ENCODE measurements at places on chromosomes 1 and 21.

DNA sequence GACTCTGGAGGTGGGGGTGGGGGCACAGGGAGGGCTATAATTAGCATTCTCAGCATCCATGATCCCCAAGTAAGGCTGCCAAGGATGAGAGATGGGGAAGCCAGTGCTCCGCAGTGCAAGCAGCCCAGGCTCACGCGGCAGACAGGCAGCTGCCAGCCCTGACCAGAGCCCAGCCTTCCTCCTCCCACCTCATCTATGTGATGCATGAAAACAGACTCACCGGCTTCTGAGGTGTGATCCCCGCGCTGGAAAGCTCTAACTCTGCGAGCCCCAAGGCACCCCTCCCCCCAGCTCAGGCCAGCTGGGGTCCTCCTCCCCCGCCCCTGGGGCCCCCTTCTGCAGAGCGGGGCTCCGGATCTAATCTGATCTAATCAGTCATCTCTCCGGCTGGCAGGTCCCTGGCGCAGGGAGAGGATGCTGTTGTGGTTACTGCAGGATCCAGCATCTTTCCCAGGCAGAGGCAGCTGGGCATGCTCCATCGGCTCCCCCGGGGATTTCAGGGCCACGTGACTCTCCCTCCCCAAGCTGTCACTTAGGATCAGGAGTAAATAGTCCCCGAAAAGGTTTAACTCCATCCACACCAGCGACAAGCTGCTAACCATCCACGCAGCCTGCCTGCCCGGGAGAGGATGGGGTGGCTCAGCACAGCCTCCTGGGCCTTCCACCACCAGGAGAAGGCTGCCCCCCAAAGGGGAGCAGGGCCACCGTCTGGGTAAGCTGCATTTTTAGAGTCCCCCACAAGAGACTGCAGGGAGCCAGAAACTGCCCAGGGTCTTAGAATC, at the start of gene PLEKHA6:
PLEKHA6 (minus strand) TSS at position 456 of the 782 bp plus-strand sequence. CDS start 86,202 bp downstream, outside the sequence.
- H3K4me3 ChIP-seq, result peak within 1 kb of the TSS; percentile 32
- no peak within 1 kb of the TSS for H3K27ac ChIP-seq
- peaks cover 46% of the 10 kb centered on the region for H3K4me1 ChIP-seq
- no peaks in the 10 kb centered on the region for H3K36me3 ChIP-seq
- H3K27me3 ChIP-seq, result no peaks in the 10 kb centered on the region
- DNase-seq, result no peak

- DNase-seq, result no peak
- no peaks in the 10 kb centered on the region for H3K27me3 ChIP-seq
- peaks cover 61% of the 10 kb centered on the region for H3K36me3 ChIP-seq
- peaks cover 31% of the 10 kb centered on the region for H3K4me1 ChIP-seq
Observed at GRCh38 chr1:225875044-225875815, 7.0 kb downstream of the TMEM63A start.

- H3K27ac ChIP-seq, result no peak overlapping the region
- DNase-seq, result no peak
- peaks cover 9% of the 10 kb centered on the region for H3K36me3 ChIP-seq
- no peaks in the 10 kb centered on the region for H3K4me1 ChIP-seq
- no peaks in the 10 kb centered on the region for H3K27me3 ChIP-seq
Observed at GRCh38 chr21:36396325-36396724, 11.1 kb downstream of the CHAF1B start.

DNA sequence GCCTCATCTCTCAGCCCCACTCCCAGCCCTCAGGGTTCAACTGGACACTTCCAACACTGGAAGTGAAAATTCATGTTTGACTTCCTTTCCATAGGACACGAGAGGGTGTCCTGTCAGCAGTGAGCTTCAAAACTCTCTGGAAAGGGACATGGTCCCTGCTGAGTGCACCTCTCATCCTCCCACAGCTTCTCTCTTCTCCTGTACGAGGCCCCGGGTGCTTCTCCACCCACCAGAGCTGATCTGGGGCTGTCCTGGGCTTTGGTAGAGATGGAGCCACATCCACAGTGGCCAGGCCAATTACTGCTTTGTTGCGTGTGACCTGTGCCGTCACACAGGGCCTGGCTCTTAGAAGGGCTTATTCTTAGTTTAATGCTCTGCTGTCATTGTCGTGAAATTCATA, 182.3 kb downstream of the RRAGC start:
- DNase-seq, result no peak
- no peaks in the 10 kb centered on the region for H3K36me3 ChIP-seq
- no peaks in the 10 kb centered on the region for H3K27me3 ChIP-seq

GRCh38 chr21:26982767-26983166, 15.9 kb upstream of the ADAMTS5 start:
- DNase-seq, result no peak
- no peak overlapping the region for H3K27ac ChIP-seq
- no peaks in the 10 kb centered on the region for H3K4me1 ChIP-seq
- H3K4me3 ChIP-seq, result no peak overlapping the region
- no peaks in the 10 kb centered on the region for H3K27me3 ChIP-seq
- H3K36me3 ChIP-seq, result no peaks in the 10 kb centered on the region

GRCh38 chr1:198018529-198018928, 101.4 kb downstream of the LHX9 start:
- H3K27me3 ChIP-seq, result no peaks in the 10 kb centered on the region
- no peak overlapping the region for H3K27ac ChIP-seq
- DNase-seq, result no peak
- H3K4me3 ChIP-seq, result no peak overlapping the region

DNA sequence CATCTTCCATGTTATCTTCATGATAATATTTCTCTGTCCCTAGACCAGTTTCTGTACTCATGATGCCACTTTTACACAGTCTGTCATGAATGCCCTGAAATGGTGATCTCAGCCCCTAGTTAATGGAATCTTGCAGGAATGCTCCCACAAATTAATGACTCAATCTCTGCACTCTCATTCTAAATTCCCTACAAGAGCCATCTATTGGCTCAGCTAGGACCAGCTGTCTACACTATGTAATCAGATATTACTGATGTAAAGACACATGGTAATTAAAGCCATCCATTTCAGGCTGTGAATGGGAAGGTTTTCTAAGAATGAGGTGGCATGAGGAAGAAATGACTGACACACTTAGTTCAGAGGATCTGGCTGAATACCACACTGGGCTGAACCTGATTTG, 199.1 kb upstream of the KCND3 start:
- no peak for DNase-seq
- no peak overlapping the region for H3K4me3 ChIP-seq
- no peaks in the 10 kb centered on the region for H3K36me3 ChIP-seq
- H3K27me3 ChIP-seq, result no peaks in the 10 kb centered on the region
- no peaks in the 10 kb centered on the region for H3K4me1 ChIP-seq

GRCh38 chr1:31040038-31040437, 25.5 kb downstream of the PUM1 start:
- H3K36me3 ChIP-seq, result peaks cover 40% of the 10 kb centered on the region
- H3K27ac ChIP-seq, result no peak overlapping the region
- H3K27me3 ChIP-seq, result no peaks in the 10 kb centered on the region
- DNase-seq, result no peak
- H3K4me1 ChIP-seq, result peaks cover 6% of the 10 kb centered on the region

- no peak for DNase-seq
- no peaks in the 10 kb centered on the region for H3K27me3 ChIP-seq
- no peak overlapping the region for H3K4me3 ChIP-seq
- no peak overlapping the region for H3K27ac ChIP-seq
Observed at GRCh38 chr1:67058761-67059160, 4.8 kb upstream of the SLC35D1 start.

DNA sequence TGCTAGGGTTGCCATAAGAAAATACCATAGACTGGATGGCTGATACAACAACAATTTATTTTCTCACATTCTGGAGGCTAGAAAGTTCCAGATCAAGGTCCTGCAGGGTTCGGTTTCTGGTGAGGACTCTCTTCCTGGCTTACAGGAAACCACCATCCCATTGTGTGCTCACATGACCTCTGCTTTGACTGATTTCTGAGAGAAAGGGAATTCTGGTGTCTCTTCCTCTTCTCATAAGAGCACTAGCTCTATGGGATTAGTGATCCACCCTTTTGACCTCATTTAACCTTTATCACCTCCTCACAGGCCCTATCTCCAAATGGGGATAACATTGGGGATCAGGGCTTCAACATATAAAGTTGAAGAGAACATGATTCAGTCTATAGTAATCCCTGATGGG, 47.5 kb downstream of the MRPL39 start:
- H3K36me3 ChIP-seq, result no peaks in the 10 kb centered on the region
- DNase-seq, result no peak
- H3K4me3 ChIP-seq, result no peak overlapping the region
- H3K27me3 ChIP-seq, result no peaks in the 10 kb centered on the region

GRCh38 chr1:244835276-244836134, at the start of gene COX20:
TSS of gene COX20 (plus strand) at chr1:244835658. CDS start at chr1:244835715, 57 bp downstream.
- H3K36me3 ChIP-seq, result peaks cover 18% of the 10 kb centered on the region
- DNase-seq, result peak; percentile 93
- H3K27me3 ChIP-seq, result no peaks in the 10 kb centered on the region
- peak within 1 kb of the TSS; percentile 99 for H3K27ac ChIP-seq
- peak within 1 kb of the TSS; percentile 82 for H3K4me3 ChIP-seq

GRCh38 chr1:37399830-37400464, 74.4 kb upstream of the ZC3H12A start:
- H3K4me1 ChIP-seq, result no peaks in the 10 kb centered on the region
- no peak overlapping the region for H3K4me3 ChIP-seq
- no peaks in the 10 kb centered on the region for H3K36me3 ChIP-seq
- no peak for DNase-seq

GRCh38 chr1:204477036-204477740, 17.4 kb downstream of the PIK3C2B start:
- peaks cover 85% of the 10 kb centered on the region for H3K4me1 ChIP-seq
- H3K27me3 ChIP-seq, result no peaks in the 10 kb centered on the region
- no peak overlapping the region for H3K4me3 ChIP-seq
- no peak for DNase-seq

GRCh38 chr1:57067863-57068262, 102.0 kb upstream of the C8B start:
- no peaks in the 10 kb centered on the region for H3K4me1 ChIP-seq
- no peaks in the 10 kb centered on the region for H3K36me3 ChIP-seq
- no peak overlapping the region for H3K27ac ChIP-seq
- no peaks in the 10 kb centered on the region for H3K27me3 ChIP-seq
- DNase-seq, result no peak

- H3K27me3 ChIP-seq, result no peaks in the 10 kb centered on the region
- no peak overlapping the region for H3K4me3 ChIP-seq
- DNase-seq, result no peak
- H3K27ac ChIP-seq, result no peak overlapping the region
- H3K4me1 ChIP-seq, result no peaks in the 10 kb centered on the region
- no peaks in the 10 kb centered on the region for H3K36me3 ChIP-seq
Observed at GRCh38 chr1:245263529-245264095, 108.8 kb downstream of the KIF26B start.

DNA sequence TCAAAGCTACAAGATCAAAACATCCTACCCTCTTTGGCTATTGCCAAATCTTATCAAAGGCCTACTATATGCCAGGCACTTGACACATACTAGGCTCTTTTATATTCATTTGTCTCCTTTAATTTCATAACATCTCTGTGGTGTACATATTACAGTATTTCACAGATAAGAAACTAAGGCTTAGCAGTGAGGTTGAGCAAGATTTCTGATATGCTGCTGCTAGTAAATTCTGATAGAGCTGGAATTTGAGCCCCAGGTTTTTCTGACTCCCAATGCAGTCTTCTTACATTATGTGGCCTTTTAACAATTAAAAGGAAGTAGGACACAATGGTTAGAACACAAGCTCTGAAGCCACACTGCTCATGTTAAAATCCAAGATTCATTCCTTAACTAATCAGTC, 16.8 kb downstream of the CCDC185 start:
- H3K27ac ChIP-seq, result no peak overlapping the region
- H3K27me3 ChIP-seq, result no peaks in the 10 kb centered on the region
- H3K4me1 ChIP-seq, result no peaks in the 10 kb centered on the region
- H3K36me3 ChIP-seq, result no peaks in the 10 kb centered on the region

DNA sequence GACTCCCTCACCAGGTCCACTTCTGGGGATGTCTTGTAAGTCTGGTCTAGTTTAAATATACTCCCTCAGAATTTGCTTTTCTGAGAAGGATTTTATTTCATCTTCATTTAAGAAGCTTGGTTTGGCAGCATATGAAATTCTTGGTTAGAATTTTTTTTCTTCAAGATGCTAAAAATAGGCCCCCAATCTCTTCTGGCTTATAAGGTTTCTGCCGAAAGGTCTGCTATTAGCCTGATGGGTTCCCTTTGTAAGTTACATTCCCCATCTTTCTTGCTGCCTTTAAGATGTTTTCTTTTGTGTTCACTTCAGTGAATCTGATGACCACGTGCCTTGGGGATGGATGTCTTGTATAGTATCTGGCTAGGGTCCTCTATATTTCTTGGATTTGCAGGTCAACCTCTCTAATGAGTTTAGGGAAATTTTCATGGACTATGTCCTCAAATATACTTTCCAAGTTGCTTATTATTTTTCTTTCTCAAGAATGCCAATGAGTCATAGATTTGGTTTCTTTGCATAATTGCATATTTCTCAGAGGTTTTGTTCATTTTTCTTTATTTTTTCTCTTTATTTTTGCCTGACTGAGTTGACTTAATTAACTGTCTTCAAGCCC, 19.4 kb downstream of the TCP10L start:
- no peak for DNase-seq
- H3K27me3 ChIP-seq, result no peaks in the 10 kb centered on the region
- no peaks in the 10 kb centered on the region for H3K36me3 ChIP-seq
- H3K4me3 ChIP-seq, result no peak overlapping the region
- no peak overlapping the region for H3K27ac ChIP-seq

DNA sequence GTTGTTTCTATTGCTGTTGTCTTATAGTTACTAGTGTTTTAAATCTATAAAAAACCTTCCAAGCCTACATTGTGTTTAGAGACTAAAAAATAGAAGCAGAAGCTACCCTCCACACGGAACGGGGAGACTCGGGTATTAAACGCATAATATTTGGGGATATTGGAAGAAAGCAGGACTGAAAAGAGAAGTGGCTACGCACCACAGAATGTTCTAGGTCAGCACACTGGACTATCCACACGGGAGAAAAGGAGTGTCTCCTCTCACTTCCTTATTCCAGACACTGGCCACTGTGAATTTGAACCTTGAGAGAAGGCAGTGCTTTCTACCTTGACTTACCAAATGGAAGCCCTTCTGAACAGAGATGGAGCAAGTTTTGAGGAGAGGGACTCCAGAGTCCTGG, 1.0 kb upstream of the OR10J4 start:
- H3K36me3 ChIP-seq, result no peaks in the 10 kb centered on the region
- no peak overlapping the region for H3K4me3 ChIP-seq
- no peak overlapping the region for H3K27ac ChIP-seq
- no peak for DNase-seq
- no peaks in the 10 kb centered on the region for H3K4me1 ChIP-seq

- no peaks in the 10 kb centered on the region for H3K36me3 ChIP-seq
- peaks cover 3% of the 10 kb centered on the region for H3K4me1 ChIP-seq
- no peak overlapping the region for H3K4me3 ChIP-seq
- H3K27ac ChIP-seq, result no peak overlapping the region
- H3K27me3 ChIP-seq, result no peaks in the 10 kb centered on the region
Observed at GRCh38 chr1:185559684-185560331, 174.4 kb upstream of the HMCN1 start.

DNA sequence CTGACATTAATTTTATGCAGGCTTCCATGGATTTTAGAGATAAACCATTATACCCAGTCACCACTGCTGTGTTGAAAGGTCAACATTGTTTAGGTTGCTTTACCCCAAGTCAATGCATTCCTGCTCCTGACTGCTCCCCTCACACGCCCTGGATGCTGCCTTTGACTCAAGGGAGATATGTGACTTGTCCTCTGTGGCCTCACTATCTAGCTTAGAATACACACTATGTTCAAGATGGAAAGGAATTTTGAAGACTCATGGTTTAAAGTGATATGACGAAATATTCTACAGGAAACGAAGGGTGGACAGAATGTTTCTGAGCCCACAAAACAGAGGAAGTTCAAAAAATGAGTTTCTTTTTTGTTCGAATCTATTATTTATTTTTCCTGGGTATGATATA, 170.4 kb upstream of the NR5A2 start:
- no peaks in the 10 kb centered on the region for H3K4me1 ChIP-seq
- no peaks in the 10 kb centered on the region for H3K27me3 ChIP-seq
- H3K4me3 ChIP-seq, result no peak overlapping the region
- H3K27ac ChIP-seq, result no peak overlapping the region
